ENCODE measurements at places on chromosomes 12 and 14. TPM values are rescaled to one million over a fixed set of nuclear protein-coding genes. Genes with fewer than 3 reads are reported as not detected.

Gene CMTM5
- not detected for total RNA-seq

Gene HOXC11
- total RNA-seq, result not detected

Gene CARMIL3
- not detected for total RNA-seq

Gene EPYC
- total RNA-seq, result not detected

Gene OAS2
- 4.0 TPM for total RNA-seq

Gene FSCB
- total RNA-seq, result not detected

Gene PXMP2
- total RNA-seq, result 46.8 TPM

All from cardiac atrium fibroblast (primary cell).